ENCODE measurements at places on chromosomes 12 and 14.

DNA sequence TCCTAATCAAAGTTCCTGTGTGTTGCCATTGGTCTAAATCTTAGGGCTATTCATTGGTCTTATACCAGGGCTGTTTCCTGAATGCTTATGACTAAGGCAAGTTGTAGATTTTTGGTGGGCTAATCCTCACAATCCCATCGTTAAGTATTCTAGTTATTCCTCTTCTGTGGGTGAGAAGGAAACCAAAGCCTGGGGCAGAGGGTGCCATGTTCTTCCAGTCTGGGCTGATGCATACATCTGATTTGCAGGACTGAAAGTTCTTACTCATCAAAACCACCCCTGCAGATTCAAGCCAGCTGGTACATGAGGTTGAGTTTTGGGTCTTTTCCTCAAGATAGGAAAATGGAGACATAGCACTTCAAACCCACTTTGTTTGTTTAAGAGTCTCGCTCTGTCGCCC is 25.7 kb downstream of the PPP1CC start:
- no peak for DNase-seq

DNA sequence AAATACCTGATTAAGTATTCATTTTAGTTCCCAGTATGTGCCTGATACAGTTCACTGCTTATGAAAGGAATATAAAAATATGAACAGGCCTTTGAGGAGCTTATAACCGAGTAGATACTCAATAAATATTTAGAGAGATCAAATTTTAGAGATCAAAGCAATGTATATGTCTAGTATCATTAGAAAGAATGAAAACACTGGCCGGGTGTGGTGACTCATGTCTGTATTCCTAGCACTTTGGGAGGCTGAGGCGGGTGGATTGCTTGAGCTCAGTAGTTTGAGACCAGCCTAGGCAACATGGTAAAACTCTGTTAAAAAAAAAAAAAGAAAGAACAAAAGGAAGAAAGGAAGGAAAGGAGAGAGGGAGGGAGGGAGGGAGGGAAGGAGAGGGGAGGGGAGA is 113.2 kb upstream of the EEA1 start:
- no peak for DNase-seq

GRCh38 chr12:117792471-117792870 is 176.3 kb downstream of the KSR2 start:
- DNase-seq: no peak

DNA sequence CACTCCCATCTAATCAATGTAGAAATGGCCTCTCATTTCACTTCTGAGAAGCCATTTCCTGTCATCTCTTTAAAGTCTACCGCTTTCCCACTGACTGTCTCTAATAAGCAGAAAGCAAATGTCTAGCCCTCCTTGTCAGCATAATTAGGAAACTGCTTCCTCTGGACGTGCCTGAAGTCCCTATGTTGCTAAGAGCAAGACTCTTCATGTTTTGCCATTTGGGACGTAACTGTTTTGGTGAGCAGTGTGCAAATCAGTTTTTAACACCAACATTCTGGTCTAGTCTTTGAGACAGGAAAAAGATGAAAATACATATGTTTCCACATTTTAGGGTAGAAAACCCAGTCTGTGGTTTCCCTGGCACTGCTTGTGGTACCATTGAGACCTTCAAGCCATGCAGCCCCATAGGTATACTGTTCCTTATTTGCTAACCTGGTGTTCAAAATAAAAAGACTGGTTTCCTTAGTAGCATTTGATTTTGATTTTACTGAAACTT is 22.2 kb downstream of the IFNG start:
- no peak for DNase-seq

GRCh38 chr12:66600903-66601302 is 78.0 kb downstream of the GRIP1 start:
- no peak for DNase-seq

DNA sequence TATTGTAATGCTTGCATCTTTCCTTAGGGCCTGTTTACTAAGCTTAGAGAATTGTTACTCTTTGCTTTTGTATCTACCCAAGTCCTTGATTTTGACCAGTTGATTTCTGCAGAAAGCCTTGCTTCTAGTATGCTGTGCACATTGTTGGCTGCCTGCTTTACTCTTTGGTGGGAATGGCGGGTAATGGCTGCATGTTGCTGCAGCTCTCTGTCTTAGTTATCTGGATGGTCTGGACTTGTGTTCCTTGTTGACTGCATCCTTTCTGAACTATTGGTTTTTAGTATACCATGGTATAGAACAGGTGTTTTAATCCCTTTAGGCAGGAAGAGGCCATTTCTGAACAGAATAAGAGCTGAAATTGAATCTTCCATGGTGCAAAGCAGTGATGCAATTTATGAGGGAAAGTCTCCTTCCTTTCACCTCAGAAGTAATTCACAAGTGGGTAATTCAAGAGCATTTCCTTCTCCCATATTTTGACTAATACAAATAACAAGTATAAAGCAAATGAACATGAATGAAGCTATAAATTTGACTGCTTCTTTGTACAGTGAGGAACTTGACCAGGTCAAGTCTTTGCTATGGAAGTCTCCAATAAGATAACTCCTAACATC is 466.4 kb downstream of the NPAS3 start:
- DNase-seq: no peak

- no peak for DNase-seq
These were observed 77.0 kb upstream of the FOXN3 start for GRCh38 chr14:89493877-89494634.
